ENCODE measurements at places on chromosomes 2 and 18.

DNA sequence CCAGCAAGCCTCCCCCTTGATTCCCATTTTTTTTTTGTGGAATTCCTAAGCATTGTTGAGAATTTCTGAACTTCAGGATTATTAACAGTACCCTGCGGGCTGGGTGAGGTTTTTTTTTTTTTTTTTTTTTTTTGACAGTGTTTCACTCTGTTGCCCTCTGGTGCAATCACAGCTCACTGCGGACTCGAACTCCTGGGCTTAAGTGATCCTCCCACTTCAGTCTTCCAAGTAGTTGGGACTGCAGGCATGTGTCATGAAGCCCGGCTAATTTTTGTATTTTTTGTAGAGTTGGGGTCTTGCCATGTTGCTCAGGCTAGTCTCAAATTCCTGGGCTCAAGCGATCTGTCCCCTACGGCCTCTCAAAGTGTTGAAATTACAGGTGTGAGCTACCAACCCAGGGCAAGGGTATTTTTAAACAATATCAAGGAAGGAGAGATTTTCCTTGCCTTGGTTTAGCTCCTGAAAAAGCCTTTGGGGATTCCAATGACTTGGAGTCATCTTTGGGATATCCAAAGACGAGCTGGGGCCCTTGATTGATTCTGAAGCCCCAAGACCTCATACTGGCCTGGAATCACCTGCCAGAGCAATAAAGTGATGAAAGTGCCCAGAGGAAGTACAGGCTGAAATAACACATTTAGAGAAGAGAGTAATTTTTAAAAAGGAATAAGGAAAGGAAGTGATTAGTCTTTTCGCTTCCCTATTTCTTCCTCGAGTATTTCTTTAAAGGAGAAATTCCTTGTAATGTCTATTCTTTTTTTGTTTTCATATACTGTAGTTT is 240.2 kb downstream of the TGIF1 start:
- no peak for DNase-seq

- no peak for DNase-seq
Measured at GRCh38 chr18:46754188-46754587, 2.7 kb downstream of the ST8SIA5 start.

- DNase-seq, result no peak
Measured at GRCh38 chr18:63909870-63910269, 2.1 kb downstream of the SERPINB10 start.

DNA sequence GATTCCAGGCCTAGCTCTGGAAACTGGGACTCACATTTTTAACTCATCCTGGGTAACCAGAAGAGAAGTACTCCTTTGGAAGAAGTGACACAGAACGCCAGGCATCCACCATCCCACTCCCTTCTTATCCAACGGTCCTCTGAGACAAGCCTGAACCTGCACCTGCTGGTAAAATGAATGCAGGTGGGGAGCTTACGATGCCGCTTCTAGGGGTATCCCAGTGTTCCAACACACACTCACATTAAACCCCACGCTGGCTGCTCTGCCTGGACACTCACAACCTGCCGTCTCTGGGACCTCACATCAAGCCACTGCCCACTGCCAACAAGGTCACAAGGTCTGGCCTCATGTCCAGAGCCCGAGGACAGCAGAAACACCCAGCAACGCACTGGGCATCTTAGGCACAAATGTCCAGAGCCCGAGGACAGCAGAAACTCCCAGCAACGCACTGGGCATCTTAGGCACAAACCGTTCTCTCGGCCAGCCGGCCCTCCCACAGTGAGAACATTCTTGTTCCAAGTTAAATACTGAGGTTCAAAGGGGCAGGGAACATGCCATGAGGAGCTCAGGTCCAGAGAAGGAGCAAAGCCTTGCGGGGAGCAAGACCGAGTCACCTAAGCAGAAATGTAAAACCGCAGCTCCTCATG is 9.9 kb downstream of the SLC66A2 start:
- no peak for DNase-seq

DNA sequence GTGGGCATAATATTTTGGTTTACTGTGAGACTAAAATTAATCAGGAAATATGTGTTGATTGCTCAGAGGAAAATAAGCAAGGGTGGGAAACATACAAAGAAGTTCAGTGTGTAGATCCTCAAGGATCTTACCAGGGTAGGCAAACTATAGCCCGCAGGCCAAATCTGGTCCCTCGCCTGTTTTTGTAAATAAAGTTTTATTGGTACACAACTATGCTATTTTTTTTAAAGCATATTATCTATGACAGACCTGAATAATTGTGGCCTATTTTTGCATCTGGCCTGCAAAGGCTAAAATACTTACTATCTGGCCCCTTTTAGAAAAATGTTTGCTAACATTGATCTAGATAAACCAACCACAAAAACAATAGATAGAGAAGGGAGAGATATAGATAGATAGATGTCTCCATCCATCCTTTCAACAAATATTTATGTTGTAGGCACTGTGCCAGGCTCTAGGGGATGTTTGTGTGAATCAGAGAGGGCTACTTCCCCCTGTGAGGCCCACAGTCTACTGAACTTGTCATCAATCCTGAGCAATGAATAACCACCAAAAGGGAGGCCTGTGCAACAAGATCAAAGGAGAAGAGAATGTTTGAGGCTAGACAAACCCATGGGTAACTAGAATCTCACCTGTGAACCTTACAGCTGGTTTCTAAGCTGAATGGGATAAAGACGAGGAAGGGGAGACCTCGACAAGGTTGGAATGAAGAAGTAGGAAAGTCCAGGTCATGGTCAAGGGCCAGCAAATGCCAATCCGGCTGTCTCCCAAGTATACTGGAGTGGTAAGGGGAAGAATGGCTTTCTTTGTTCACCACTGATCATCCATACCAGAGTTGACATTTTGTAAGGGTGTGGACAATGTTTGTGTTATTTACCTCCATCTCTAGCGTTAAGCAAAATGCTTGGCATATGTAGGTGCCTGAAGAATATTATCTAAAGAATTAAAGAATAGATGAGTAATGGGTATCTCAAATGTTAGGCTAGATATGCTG is 23.6 kb downstream of the ALPK2 start:
- DNase-seq, result no peak

- DNase-seq, result no peak
Measured at GRCh38 chr2:96024336-96025193, 10.2 kb downstream of the GPAT2 start.
